Smooth muscle cell of the coronary artery (primary cell): ENCODE measurements at places on chromosomes 5 and 9. TPM values are rescaled to one million over a fixed set of nuclear protein-coding genes. Genes with fewer than 3 reads are reported as not detected.

The FOXD4L4 gene
- total RNA-seq, result under 0.01 and 0.08 TPM in 2 replicates

The ECSCR gene
- total RNA-seq, result 0.23 and 12.6 TPM in 2 replicates

The ZNF354C gene
- total RNA-seq, result 4.8 and 6.4 TPM in 2 replicates

The UBQLN1 gene
- total RNA-seq, result 53.6 and 109 TPM in 2 replicates

The PITX1 gene
- total RNA-seq, result 0.12 and 0.68 TPM in 2 replicates

The PHYKPL gene
- 30.6 and 59.9 TPM in 2 replicates for total RNA-seq

The IFNE gene
- total RNA-seq, result 2.2 and 4.4 TPM in 2 replicates

The SAXO1 gene
- total RNA-seq, result under 0.01 and 0.08 TPM in 2 replicates

The NMRK1 gene
- total RNA-seq, result 10.4 and 20.9 TPM in 2 replicates

The KIAA1958 gene
- 0.68 and 0.82 TPM in 2 replicates for total RNA-seq

The MARVELD2 gene
- total RNA-seq, result 0.47 and 0.53 TPM in 2 replicates

The SPATA31E1 gene
- not detected in 2 replicates for total RNA-seq

The PKD2L2 gene
- total RNA-seq, result not detected in 2 replicates

The ANKRD34B gene
- total RNA-seq, result not detected in 2 replicates

The GABBR2 gene
- total RNA-seq, result 0.23 TPM in 1 of 2 replicates, not detected in the other

The GZMA gene
- total RNA-seq, result 0.08 TPM in 1 of 2 replicates, not detected in the other

The S1PR3 gene
- 6.6 and 46.5 TPM in 2 replicates for total RNA-seq

The OTULINL gene
- under 0.01 and 0.08 TPM in 2 replicates for total RNA-seq

The PLAA gene
- total RNA-seq, result 37.6 and 37.8 TPM in 2 replicates

The ZFAND5 gene
- 29.5 and 141 TPM in 2 replicates for total RNA-seq

The ATP6V1G1 gene
- 35.2 and 137 TPM in 2 replicates for total RNA-seq

The CDO1 gene
- total RNA-seq, result 0.30 and 19.3 TPM in 2 replicates

The TMEM38B gene
- total RNA-seq, result 8.3 and 21.5 TPM in 2 replicates

The CEMIP2 gene
- 52.2 and 60.5 TPM in 2 replicates for total RNA-seq

The PCDHGC3 gene
- 29.7 and 39.8 TPM in 2 replicates for total RNA-seq
